SK-MEL-5 (cell line): ENCODE measurements at places on chromosomes 13 and 19. TPM values are rescaled to one million over a fixed set of nuclear protein-coding genes. Genes with fewer than 3 reads are reported as not detected.

The CGB3 gene
- not detected in 2 replicates for total RNA-seq

The BRME1 gene
- total RNA-seq: 0.56 and 1.1 TPM in 2 replicates

The ZNF709 gene
- total RNA-seq: 1.6 and 2.2 TPM in 2 replicates

The SMAD9 gene
- 6.9 and 8.6 TPM in 2 replicates for total RNA-seq

The C2CD4C gene
- 0.80 and 1.1 TPM in 2 replicates for total RNA-seq

The VMAC gene
- total RNA-seq: 6.0 and 6.6 TPM in 2 replicates

DNA sequence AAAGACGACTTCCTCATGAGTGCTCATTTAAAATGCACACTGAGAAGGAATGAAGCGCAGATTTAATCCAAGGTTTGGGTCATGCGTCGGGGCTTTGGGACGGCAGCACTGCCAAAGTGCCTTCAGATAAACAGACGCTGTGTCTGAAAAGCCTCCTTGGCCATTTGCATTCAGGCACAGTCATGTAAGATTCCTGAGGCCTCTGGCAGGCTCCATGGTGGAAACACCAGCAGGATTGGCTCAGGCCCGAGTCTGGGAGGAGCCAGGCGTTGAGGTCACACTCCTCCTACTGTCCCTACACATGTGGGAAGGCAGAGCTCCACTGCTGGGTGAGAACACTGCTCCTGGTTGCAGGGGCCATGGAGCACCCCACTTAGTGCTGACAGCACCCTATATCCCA is 113.3 kb upstream of the KL start:
- DNase-seq: peak; percentile 16

GRCh38 chr19:35766571-35767104 is 8.7 kb downstream of the PROSER3 start:
- no peak for DNase-seq

GRCh38 chr13:108120302-108120701 is 95.0 kb downstream of the LIG4 start:
- no peak for DNase-seq

DNA sequence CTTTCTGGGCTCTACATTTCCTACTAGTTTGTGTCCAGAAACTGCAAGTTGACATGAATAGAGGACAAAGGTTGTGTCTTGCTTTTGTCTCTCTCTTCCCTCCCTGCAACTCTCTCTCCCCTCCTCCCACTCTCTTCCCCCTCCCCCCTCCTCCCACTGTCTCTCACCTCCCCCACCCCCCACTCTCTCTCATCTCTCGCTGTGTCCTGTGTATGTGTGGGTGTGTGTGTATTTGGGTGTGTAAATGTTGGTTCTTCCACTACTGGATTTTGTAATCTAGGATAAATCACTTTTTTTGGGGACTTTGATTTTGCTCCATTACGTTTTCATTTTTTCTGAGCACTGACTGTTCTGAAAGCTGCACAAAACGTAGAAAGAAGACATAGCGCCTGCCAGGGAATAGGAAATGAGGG is 48.4 kb downstream of the AKAP11 start:
- DNase-seq: no peak

- DNase-seq: no peak
Measured at GRCh38 chr19:540867-541637, 2.8 kb upstream of the GZMM start.

DNA sequence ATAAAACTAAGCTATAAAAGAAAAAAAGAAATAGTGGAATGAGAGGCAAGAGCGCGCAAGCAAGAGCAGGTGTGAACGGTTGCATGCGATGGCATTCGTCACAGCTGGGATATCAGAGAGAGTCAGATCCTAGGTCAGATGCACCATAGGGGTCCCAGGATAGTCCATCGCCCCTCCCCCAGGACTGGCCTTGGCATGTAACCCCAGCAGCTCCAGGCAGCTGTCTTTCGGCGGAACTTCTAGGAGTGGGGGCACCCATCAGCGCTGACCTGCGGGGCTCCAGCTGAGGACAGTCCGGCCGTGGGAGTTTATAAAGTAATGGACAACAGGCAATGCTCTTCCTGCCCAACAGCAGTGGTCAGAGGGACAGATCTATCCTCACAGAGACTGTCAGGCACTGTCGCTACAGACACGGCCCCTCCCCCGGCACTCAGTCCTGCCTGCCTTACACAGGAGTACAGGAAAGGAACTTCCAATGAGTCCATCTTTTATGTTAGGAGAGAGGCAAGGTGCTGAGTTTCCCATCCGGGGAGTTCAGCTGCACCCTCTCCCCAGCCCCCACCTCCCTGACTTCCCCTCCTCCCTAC is 1.4 kb downstream of the SIAH3 start:
- no peak for DNase-seq

- peak; percentile 72 for DNase-seq
Measured at GRCh38 chr19:55454787-55455243, 6.6 kb downstream of the ISOC2 start.

DNA sequence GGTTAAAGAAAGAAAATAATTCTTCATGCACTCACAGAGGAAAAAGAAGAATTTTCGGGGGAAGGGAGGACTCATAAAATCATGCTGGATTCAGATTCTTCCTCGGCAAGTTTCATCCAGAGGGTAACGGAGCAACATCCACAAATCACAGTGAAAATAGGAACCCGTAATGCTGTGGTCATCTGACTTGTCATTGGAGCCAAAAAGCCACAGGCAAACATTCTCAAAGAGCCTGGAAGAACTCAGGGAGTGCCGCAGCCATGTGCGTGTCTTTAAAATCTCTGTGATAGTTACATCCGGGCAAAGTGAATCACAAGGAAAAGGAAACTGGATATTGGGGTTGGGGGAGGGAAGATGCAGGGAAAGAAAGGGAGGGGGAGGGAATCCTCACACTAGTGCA is 33.0 kb upstream of the VSTM2B start:
- peak; percentile 40 for DNase-seq

- peak; percentile 56 for DNase-seq
Measured at GRCh38 chr19:30163663-30164062, 208.5 kb upstream of the ZNF536 start.

DNA sequence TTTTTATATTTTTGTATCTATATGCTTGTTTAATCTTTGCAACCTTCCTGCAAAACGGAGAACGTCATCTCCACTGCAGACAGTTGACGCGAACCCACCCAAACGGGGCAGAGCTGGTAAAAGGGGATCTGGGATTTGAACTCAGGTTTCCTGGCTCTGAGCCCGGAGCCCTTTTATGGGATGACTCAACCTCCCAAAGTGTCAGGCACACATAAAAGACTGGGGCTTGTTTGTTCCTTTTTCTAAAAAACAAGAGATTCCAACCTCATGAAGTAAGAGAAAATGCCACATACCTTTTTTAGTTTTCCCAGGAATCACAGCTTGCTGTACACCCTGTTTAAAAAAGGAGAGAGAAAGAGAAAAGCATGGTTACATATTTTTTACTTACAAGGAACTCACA is 78.9 kb downstream of the GADD45B start:
- no peak for DNase-seq

GRCh38 chr13:65085977-65086376 is 2144.2 kb downstream of the PCDH9 start:
- DNase-seq: no peak

DNA sequence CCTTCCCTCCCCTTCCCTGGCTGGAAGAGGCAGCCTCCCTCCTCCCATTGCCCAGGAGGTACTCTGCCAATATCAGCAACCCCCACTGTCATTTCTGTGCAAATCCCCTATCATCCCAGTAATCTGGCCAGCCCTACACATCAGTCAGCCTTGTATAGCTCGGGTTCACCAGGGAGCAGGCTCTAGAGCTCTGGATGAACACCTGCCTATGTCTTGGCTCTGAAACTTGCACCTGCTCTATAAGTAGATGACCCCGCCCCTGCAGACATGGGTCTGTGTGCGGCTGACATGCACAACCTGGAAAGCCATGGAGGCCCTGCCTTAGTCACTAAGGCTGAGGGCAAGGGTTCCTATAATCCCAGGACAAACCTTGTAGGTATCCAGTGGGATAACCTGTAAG is 1042.9 kb downstream of the UQCRFS1 start:
- DNase-seq: no peak
